Stimulated activated CD4-positive, alpha-beta T cell treated with anti-CD3 and anti-CD28 coated beads, Interleukin-1b, Interleukin-23, amount 100 ng/mL, for 24 hours (primary cell): ENCODE measurements at places on chromosomes 7 and 10.

GRCh38 chr7:68892236-68892635 is 706.0 kb upstream of the AUTS2 start:
- no peak for DNase-seq

GRCh38 chr7:25223206-25223605 is 5.1 kb downstream of the NPVF start:
- DNase-seq = no peak

GRCh38 chr10:14724931-14725330 is 49.8 kb downstream of the FAM107B start:
- DNase-seq = no peak

GRCh38 chr7:43217055-43217454 is 104.6 kb downstream of the HECW1 start:
- DNase-seq = no peak

DNA sequence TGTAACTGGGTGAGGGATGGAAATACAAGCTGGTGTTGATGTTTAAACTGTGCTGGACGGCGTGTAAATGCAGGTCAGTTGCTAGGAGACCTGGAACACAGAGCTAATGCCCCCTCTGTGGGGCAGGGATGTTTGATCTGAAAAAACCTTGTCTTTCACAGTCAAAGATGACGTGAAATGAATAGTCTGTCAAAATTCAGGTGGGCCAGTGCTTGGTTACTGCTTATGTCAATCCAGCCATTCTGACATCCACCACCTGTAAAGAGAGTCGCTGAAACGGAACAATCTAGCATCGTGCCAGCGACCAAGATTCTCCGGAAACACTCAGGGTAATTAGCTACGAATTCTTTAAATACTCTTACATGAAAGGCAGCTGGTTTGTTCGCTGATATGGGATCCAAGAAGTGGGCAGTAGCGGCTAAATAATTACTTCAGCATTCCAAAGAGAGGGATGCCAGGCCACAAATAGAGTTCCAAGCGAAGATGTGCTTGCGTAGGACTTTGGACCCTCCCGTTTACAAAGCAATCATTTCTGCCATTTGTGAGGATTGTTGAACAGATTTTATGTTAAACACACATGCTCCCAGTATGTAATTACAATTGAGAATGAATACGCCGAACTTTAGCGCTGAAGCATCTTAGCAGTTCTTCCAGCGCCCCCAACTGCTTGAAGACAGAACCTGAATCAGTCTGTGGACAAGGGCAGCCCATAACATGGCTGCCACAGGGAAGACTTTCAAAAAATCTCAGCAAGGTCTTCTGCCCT is 7.3 kb upstream of the ASB4 start:
- DNase-seq = no peak

GRCh38 chr7:158255558-158255957 is 332.1 kb downstream of the PTPRN2 start:
- no peak for DNase-seq

DNA sequence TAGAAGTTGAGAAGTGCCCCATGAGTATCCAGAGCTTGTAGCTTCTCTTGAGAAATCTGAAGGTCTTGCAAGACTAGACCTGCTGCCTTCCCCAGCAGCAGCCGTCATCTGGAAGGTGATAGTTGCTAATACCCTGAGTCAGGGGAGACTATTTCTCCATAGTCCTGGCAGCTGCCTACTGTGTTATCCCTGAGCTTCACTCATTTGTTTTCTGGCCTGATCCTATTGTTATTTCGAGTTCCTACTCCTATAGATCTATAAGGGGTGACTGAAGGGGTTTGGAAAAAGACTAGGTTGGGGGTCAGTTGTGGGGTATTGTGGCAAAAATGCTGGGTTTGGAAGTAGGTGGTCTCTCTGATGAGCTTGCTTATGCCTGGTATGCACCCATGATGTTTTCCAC is 297.8 kb downstream of the CNTNAP2 start:
- no peak for DNase-seq

DNA sequence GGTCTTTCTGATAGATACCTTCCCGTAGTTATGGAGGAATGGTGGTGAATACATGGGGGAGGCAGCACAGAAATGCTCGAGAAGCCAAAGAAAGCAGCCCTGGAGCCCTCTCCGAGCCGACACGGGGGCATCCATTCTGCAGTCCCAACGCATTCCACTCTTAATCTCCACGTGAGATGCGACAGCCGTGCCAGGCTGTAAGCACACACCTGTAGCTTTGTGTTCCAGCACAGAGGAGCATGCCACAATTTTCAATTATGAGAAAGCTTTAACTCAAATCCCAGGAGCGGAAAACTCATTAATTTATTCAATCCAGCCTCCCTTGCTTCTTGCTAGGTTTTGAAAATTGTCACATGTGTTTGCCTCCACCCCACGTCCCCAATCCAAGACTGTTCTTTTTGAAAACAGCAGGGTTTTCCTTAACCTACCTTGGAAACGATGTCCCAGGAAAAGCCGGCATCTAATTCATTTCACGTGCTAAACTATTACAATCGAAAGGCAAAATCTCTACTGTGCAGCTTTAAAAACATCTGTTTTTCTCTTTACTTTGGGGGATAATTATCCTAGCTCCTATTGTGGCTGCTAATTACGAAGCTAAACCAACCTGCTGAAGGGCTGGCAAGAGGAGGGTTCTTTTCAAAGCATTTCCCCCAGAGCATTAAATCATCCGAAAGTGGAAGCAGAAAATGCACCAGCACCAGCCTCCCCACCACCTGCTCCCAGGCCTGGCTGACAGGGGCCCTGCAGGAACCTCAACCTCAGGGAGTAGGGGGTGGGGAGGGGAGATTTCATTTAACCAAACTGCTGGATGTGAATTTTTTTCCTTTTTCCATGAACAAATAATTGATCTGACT is 56.0 kb upstream of the CHST15 start:
- no peak for DNase-seq

DNA sequence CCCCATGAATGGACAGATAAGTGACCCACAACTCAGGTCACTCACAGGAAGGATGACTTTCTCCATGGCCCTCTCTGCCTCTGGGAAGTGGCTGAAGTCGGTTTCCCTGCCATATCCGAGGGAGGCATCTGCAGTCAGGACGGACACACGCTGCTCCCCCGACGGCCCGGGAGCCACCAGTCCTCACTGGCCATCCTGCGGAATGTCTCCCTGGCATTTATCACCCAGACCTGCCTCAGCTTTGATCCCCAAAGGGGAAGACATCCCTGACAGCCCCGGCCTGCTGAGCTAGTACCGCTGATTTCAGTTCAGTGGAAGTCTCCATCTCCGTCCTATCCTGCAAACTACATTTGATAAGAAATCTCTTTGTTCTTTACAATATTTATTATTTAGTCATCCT is 339.5 kb upstream of the MKI67 start:
- DNase-seq = no peak
